ENCODE measurements at places on chromosomes 12 and 14.

- no peak for DNase-seq
Measured at GRCh38 chr12:131990980-131991305, 41.2 kb downstream of the EP400 start.

DNA sequence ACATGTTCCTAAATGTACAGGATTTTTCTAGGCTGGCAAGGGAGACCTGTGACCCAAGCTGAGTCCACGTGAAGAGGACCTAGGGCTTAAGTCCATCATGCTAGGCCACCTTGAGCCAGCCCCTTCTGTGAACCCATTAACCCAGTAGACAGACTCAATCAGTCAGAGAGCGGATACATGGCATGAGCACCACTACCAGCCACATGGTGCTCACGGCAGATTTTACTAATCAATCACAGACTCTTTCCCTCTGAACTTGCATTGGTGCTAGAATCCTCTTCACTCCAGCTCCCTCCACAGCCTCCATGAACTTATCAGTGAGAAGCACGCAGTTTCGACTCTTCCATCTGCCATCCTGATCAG lies 9.0 kb downstream of the PHETA1 start:
- DNase-seq = no peak

DNA sequence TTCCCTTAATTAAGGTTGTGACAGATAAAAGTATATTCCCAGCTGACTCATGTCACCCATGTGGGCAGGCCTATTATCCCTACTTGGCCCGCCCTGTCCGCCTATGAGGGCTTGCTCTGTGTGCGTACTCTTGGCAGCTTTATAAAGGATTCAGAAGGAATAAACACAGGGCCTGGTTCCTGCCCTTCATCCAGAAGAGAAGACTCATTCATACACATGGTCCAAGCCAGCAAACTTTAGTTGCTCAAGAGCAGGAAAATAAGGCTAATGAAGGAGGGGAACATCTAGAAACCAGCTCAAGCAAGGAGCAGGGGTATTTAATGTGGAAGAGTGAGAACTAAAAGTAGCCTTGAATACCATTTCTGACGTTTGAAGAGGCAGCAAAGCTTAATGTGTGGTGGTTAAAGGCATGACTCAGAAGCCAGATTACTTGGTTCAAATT lies 141.9 kb downstream of the CRADD start:
- no peak for DNase-seq

DNA sequence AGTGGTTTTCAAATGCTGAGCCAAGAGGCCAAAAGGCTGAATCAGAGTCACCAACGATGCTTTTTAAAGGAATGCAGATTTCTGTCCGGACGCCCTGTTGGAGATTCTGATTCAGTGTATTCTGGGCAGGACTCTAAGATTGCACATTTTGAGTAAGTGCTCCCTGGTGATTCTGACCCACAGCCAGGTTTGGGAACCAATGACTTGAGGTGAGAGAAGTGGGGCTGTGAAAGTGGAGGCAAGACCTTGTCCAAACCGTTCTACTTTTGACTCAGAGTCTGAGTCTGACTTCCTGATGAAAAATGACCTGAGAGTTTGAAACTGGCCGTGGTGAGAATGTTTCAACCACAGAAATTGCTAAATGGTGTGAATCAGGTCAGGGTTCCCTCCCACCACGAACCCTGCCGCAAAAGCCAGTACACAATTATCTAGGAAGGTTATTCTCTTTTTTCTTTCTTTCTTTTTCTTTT lies 90.2 kb downstream of the NTN4 start:
- no peak for DNase-seq

GRCh38 chr12:32445356-32445755 lies 46.0 kb downstream of the FGD4 start:
- no peak for DNase-seq

GRCh38 chr12:50727466-50727865 lies 36.4 kb upstream of the ATF1 start:
- no peak for DNase-seq

GRCh38 chr14:35940291-35940690 lies 114.2 kb downstream of the BRMS1L start:
- no peak for DNase-seq

DNA sequence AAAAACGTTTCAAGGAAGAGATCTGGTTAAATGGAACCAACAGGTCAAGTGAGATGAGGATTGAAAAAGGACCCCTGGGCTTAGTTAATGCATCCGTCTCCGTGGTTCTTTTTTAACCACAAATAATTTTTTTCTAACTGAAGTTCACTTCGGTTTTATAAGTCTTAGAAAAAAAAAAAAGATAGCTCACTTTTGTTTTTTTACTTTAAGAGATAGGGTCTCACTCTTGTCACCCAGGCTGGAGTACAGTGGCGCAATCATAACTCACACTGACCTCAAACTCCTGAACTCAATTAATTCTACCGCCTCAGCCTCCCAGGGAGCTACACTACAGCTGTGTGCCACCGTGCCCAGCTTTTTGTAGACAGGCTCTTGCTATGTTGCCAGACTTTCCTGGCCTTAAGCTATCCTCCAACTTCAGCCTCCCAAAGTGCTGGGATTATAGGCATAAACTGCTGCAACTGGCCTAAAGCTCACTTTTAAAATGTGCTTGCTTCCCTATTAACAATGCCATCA lies 11.8 kb downstream of the HNRNPC start:
- no peak for DNase-seq

- DNase-seq = peak; percentile 91
Measured at GRCh38 chr14:52829527-52830185, 38.2 kb upstream of the GNPNAT1 start.

DNA sequence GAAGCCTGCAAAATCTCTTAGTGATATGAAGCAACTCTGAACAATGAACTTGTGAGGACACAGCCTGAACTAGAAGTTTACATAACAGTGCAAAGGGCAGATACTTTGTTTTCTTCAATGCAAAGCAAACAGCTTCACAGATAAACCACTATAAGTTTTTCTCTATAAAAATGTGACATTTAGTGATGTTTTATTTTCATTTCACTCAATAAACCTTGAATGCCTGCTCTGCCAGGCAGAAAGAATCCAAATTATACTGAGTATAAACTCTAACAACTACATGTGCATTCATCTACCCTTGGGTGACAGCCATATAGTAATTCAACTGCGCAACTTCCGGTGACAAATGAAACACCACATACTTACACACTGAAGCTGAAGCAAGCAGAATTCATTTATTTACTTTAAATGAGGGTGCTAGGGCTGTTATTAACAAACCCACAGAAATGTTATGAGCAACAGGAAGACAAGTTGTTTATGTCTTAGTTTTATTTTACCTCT lies 10.3 kb downstream of the DCP1B start:
- no peak for DNase-seq

DNA sequence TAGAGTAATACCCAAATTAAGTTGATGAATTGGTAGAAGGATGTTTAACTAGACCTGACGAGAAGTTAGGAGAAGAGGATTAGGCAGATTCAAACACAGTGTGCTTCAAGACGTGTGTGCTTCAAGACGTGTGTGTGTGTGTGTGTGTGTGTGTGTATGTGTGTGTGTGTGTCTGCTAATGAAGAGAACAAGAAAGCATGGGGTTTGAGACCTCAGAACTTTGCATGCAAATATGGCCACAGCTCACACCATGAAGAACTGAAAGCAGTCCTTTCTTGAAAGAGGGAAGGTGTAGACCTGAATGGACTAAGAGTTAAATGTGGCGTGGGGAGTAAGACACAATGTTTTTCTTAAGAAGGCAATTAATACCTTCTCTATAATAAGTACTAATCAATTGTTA lies 32.5 kb upstream of the SSPN start:
- no peak for DNase-seq

DNA sequence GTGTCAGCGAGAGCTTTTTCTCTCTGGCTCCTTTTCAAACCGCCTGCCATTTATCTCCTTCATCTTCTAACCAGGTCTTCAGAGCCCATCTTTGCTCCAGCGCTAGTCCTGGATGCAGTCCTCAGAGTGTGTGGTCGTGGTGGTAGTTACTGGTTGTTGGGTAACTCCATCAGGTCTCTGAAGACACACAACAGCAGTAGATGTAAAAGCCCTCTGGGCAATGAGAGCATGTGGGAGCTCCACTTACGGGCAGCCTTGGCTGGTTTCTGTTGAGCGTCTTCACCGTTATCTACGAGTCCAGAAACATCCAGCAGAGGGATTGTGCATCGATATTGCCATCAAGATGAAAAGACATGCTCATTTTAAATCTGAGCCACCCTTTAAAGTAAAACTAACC lies 61.2 kb downstream of the FBXL14 start:
- no peak for DNase-seq

DNA sequence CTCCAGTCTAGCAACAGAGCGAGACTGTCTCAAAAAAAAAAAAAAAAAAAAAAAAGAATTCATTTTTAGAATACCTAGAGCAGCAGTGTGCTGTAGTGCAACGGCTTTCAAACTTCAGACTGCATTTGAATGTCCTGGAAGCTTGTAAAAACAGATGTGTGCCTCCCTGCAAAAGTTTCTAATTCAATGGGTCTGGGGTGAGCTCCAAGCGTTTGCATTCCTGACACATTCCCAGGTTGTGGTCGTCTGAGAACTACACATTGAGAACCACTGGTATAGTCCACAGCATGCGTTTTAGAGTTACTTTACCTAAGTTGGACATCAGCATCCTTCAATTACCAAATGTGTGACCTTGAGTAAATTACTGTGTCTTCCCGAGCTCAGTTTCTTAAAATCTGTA lies 816.8 kb downstream of the NRXN3 start:
- no peak for DNase-seq

Data from DMS79 (cell line).